ENCODE measurements at places on chromosomes 11 and 22.

GRCh38 chr11:132972565-132972964 lies 559.7 kb downstream of the OPCML start:
- DNase-seq, result peak; percentile 29

GRCh38 chr11:3095712-3096361 lies 38.6 kb upstream of the CARS1 start:
- DNase-seq, result peak; percentile 91

- no peak for DNase-seq
Observed at GRCh38 chr11:42975180-42975529, 336.6 kb upstream of the API5 start.

DNA sequence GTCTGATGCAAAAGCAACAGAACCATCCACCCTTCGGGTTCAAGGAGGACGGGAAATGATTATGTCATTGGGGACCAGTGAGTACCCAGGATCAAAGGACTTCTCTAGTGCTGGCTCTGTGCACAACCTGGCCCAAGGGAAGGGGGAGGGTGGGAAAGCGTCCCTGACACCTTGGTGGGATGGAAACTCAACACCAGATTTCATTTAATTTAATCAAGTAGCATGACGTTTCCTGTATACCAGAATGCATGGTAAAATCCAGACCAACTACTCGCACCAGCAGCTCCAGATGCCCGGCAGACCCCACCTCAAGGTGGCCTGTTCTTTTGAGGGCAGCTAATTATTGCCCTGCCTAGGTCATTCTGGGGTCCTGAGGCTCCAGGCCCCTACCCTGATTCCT lies 385.1 kb downstream of the CADM1 start:
- DNase-seq, result no peak

DNA sequence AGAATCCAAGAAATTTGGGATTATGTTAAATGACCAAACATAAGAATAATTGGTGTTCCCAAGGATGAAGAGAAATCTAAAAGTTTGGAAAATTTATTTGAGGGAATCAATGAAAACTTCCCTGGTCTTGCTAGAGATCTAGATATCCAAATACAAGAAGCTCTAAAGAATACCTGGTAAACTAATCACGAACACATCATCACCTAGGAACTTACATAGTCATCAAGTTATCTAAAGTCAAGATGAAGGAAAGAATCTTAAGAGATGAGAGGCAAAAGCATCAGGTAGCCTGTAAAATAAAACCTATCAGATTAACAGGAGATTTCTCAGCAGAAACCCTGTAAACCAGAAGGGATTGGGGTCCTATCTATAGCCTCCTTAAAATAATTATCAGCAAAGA lies 46.9 kb downstream of the GAS2 start:
- DNase-seq, result no peak
